Retina (tissue), 1 donor: ENCODE measurements at places on chromosomes 1 and 21.

DNA sequence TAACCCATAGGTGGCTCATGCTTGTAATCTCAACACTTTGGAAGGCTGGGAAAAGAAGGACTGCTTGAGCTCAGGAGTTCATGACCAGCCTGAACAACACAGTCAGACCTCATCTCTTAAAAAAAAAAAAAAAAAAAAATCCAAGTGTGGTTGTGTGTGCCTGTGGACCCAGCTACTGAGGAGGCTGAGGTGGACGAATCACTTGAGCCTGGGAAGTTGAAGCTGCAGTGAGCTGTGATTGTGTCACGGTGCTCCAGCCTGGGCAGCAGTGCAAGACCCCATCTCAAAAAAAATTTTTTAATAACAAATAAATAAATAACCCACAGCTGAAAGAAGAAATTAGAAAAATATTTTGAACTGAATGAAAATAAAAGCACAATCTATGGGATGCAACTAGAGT lies 13.8 kb downstream of the INTS7 start:
- DNase-seq = no peak

DNA sequence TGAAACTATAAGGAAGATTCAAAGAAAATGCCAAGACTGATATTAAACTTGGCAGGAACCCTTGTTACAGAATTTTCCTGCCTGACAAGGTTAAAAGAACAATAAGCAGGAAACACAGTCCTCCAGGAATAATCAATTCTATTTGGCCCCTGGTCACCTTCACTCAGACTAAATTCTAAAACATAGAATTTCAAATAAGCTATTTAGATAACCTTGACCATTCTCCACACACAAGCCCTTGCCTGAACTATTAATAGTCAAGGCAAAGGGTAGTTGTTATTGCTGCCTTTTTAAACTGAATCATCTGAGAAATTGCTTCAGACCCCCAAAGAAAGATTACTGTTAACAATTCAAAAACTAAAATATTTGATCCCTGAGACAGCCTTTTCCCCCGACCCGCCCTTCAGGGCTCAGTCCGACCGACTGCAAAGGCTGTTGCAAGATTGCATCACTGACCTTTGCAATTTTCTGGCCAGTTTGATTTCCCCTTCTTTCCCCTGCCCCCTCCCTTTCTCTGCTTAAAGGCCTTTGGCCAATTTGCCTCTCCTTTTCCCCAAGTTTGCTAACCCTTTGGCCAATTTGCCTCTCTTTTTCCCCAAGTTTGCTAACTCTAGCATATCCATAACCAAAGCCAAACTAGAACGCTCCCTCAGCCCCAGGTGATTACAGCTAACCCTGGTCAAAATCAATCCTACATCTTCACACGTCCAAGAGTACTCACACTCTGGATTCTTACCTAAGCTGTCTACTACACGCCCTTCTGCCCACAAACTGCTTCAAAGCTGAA lies 1.4 kb upstream of the G0S2 start:
- DNase-seq = no peak

GRCh38 chr1:180155182-180155682 lies 563 bp downstream of the QSOX1 start:
- no peak for DNase-seq

GRCh38 chr1:243477731-243478290 lies 222.0 kb downstream of the SDCCAG8 start:
- DNase-seq = no peak
